GF-D8 (cell line): ENCODE measurements at places on chromosomes 13 and 19.

DNA sequence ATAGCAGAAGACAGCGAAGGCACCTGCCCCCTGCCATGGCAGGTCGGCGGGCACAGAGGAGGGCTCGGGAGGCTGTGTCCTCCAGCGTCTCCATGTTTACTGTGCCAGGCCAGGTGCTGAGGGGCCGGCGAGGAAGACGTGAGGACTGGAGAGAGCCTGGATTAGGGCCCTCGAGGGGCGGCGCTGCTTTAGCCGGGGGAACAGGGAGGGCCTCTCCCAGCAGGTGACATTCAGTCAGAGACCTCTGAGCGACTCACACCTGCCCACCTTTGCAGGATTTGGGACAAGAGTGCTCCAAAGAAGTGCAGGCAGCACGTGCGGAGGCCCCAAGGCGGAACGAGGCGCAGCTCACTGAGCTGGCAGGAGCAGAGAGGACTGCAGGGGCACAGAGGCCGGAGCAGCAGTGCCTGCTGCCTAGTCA, 17.6 kb downstream of the KDM4B start:
- DNase-seq, result no peak

DNA sequence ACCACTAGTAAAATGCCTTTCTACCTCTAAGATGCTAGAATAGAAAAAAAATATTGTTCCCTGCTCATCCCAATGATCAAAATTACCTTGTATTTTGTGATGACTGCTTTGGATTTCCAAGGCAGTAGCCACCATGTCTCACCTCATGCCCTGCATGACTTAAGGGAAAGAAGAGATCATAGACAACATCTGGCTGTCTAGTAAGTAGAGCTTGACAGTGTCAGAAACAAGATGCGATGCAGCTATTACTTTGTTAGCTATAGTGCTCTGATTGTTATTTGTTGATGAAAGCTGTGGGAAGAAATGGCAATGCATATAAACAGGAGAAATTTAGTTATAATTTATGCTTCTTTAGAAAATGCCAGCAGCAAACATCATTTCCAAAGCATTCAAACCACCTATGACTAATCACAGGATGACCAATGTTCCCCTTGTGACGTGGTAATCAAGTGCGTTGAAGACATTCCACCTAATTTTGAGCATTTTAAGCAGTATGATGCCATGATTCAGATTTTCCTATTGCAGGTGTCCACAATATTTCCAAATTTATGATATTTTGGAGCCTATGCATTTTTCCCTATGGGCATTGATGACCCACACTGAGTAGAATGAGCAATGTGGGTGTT, 308.3 kb downstream of the KCNRG start:
- no peak for DNase-seq

- no peak for DNase-seq
Observed at GRCh38 chr19:18987456-18987855, 45.9 kb downstream of the SUGP2 start.

DNA sequence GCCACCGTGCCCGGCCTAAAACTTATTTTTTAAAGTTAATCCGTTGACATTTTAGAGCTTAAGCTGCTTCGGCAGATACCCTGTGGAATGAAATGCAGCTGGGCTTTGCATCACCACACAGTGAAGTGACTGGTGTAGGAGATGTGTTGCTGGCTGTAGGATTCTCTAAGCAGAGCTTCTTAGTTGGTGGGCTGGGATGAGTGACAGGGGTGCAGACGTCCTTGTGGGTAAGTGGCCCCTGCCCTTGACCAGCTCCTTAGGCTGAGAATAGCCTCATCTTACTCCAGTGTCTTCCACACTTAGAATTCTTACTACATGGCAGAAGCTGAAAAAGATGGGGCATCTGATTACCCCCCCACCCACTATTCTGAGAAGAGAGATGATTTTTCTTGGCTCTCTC, 11.6 kb downstream of the GATAD2A start:
- DNase-seq, result no peak

DNA sequence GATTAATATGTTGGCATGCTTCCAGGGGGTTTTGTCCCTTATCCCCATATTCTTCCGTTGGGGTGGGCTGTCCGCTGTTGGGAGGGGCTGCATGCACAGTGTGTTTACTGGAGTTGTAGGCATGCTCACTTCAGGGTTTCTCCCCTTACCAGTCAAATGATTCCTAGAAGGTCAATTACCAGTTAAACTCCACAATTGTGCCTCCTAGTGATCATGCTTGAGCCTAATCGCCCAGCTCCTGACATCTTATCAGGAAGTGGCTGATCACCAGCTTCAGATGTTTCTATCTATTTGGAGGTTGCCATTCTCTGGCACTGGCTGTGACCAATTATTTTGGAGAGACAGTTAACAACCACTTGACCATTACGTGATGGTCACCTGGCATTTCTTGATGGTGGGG, 1090.0 kb downstream of the SLITRK5 start:
- no peak for DNase-seq

DNA sequence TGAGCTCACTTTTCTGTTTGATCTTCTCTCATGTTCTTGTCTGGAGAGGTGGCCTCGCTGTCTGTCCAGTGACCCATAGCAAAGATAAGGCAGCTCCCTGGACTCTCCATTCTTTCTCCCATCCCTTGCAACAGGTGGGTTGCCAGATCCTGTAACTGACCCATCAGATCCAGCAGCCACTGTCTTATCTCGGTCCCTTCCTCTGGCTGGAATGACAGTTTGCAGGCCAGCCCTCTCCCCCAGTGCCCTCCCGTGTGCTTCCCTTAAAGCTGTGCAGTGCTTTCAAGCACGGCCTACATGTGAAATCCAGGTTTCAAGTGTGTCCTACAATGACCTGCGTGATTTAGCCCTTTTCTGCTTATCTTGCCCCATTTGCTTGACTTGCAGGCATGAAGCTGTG, 3.7 kb downstream of the GTF3A start:
- no peak for DNase-seq

DNA sequence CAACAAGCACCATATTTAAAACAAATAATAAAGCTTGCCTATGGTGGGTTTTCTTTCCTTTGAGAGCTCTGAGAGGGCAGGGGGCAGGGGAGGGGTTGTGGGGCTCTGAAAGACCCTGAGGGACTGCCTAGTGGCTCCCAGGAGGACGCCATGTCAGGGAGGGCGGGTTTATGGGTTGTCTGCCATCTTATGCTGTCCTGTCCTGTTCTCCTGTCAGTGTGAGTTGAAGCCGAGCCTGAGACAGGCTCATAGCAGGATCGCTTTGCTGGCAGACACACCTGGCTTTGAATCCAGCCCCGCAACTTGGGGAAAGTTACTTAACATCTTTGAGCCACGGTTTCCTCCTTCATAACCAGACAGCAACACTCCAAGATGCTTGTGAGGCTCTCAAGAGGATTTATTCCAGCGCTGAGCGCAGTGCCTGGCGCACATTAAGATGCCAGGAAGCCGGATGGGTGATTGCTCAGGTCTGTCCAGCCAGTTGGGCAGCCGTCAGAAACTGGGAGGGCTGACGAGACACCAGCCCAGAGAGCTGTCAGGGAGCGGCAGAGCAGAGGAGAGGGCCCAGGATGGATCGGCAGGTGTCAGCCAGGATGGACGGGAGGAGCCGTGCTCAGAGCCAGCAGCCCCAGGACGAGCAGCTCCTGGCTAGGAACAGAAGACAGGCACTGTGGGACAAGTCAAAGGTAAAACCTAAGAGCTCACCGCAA, 36.8 kb upstream of the C1QTNF9 start:
- DNase-seq, result no peak

- DNase-seq, result no peak
Observed at GRCh38 chr13:101300531-101300930, 115.8 kb downstream of the NALCN start.

- no peak for DNase-seq
Observed at GRCh38 chr13:19181621-19182485, at the start of gene TUBA3C. TSS of gene TUBA3C (minus strand) at chr13:19181824. CDS start at chr13:19181747, 77 bp downstream.

DNA sequence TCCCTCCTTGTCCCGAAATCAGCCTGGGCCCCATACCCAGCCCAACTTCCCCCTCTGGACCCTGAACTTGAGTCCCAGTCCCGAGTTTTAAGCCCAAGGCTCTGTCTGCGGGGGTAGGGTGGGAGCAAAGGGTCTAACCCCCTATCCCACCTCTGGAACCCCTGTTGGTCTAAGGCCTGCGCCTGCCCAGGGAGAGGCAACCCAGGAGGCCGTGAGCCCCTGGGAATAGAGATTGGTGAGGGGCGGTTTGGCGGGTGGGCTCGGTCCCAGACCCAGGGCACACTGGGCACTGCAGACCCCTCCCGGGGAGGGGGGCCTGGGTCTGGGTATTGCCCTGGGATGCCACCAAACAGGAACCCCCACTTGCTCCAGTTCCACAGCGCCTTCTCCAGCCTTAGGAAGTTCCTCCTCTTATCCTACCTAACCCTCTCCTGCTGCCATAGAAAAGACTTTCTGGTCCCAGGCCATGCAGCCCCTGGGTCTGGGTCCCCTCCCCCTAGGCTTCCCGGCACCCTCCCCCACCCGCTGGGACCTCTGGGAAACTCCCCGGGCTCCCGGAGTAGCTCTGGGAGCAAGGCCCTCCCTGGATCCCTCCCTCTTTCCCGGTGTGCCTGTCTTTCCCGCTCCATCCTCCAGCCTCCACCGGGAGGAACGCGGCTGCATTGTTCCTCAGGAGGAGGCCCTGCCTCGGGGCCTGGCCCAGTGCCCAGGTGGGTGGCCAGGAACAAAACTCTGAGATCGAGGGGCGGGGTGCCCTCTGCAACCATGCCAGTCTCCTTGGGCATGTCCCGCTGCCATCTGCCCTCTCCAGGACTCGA, 33.6 kb upstream of the NANOS3 start:
- DNase-seq, result no peak

DNA sequence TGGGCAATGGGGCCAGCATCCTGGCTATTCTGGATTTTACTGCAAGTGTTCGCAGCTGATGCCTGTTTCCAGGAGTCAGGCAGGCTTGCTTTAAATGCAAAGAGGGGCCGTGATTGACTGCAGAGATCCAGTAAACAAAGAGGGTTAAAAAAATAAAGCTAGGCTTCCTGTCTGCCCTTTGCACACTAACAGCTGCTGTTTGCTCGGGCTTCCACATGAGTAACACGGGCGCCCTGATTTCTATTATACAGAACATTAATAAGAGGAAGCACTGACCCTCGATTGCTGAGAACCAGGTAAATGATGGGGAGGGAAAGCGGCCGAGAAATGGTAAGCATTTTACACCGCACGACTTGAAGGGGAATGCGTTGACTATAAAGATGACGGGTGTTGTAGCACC, 254.2 kb upstream of the ZNF507 start:
- DNase-seq, result no peak

DNA sequence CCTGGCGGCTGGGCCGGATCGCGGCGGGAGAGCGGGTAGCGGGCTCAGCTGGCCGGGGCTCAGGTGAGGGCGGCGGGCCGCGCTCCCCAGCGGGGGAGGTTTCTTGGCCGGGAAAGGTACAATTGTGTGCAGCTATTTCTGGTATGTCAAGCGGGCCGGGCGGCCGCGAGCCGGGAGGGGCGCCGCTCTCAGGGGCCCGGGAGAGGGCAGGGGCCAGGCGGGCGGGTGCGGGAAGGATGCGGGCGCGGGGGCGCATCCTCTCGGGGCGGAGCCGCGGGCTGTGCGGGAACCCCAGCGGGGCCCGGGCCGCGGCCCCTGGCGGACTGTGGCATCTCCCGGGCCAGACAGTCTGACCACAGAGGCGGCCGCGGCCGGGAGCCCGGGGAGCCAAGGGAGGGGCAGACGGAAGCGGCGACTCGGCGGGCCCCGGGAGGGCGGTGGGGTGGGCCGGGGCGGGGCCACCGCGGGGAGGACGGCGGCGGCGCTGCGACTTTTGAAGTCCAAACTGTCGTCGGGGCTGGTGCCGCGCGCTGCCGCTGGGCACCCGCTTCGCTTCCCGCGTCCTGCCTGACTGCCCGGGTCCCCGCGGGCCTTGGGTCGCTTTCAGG, at the start of gene LMO7:
Gene LMO7 (plus strand): TSS at position 503 of the 608 bp plus-strand sequence. CDS start 328 bp downstream, outside the sequence.
- DNase-seq, result no peak

DNA sequence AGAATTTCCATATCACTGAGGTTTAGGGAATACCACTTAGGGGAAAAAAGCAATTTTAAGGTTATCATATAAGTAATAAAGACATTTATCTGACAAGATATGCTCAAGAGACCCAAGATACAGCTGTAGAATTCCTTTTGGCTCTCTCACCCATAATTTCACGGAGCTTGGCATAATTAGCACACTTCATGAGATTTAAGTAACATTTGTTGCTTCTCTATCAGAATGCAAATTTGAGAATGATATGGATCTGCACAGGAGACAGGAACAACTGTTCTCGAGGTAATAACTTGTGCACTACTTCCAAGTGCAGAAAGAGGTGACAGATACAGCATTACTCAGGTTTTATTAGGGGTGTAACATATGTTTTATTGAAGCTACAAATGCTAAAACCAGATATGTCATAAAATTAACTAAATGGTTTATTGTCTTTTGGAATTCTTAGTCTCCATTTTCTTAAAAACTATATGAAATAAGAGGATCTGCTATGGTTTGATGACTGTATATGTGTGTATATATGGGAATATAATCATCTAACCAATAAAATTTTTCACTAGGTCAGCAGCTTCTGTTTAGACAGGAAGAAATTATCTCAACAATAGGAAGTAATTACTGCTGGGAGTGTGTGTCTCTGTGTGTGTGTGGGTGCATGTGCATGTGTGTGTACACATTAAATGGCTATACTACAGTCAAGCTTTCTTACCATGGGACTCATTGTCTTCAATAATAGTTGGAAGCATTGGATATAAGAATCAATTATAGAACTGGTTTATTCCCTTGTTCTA, 401.3 kb downstream of the PCDH17 start:
- no peak for DNase-seq

DNA sequence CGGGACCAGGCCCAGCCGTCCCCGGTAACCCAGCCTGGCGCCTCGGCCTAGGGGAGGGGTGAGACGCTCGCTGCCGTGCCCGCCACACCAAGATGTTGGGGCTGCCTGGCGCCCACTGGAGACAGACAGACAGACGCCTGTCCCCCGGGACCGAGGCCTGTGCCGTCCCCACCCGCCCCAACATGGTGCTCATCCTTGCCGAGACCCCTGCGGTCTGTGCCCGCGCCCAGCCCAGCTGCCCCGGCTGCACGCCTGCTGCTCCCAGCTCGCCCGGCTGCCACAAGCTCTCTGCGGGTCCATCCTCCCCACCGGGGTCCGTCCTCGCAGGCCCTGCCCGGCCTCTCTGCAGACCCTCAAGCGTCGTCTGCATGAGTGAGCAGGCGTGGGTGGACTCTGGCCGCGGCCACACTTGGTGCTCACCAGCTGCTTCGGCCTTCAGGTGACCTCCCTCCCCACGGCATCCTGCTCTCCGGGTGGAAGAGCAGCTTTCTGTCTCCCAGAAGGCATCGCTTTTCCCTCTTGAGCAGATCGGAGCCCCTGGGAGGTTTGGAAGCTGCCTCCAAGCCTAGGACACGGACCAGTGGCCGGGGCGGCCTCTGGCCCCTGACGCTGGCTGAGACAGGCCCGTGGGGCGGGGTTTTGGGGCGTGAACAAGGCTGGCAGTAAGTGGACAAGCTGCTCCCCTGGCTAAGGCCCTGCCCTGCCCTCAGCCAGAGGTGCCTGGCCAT, 6.7 kb upstream of the TMPRSS9 start:
- no peak for DNase-seq

GRCh38 chr19:17289489-17289888, 7.8 kb downstream of the ANKLE1 start:
- no peak for DNase-seq

DNA sequence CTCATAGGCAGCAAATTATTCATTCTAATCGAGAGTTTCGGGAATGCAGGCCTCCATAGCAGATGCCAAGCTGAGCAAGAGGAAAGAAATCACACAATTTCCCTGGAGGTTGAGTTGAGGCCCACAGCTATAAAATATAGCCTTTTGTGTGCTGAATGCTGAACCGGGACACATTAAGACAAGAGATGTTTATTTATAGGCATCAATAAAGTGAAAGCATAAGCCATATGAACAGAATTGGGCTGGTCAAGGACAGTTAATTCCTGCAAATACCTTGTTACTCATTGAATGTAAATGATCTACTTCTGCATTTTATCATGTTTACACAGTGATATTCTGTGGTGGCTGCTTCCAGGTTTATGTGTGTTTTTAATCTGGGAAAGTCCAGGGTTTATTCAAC, 461.7 kb downstream of the KLF12 start:
- no peak for DNase-seq
